ENCODE measurements at places on chromosomes 2 and 18.

DNA sequence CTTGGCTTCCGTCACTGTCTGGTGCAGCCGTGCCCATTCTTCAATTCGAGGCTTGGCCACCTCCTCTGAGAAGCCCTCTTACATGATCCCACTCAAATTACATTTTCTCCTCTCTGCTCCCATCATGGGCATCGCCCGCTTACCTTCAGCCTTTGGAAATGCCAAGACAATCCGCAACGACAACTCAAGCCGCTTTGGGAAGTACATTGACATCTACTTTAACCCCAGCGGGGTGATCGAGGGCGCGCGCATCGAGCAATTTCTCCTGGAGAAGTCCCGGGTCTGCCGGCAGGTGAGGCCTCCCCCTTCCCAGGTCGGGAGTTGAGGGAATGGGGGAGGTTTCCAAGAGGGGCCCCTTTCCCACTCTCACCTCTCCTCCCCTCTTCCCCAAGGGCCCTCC, 38.3 kb downstream of the MYO7B start:
- DNase-seq: no peak

GRCh38 chr2:179861027-179861415, 391 bp downstream of the ZNF385B start:
- DNase-seq: no peak

DNA sequence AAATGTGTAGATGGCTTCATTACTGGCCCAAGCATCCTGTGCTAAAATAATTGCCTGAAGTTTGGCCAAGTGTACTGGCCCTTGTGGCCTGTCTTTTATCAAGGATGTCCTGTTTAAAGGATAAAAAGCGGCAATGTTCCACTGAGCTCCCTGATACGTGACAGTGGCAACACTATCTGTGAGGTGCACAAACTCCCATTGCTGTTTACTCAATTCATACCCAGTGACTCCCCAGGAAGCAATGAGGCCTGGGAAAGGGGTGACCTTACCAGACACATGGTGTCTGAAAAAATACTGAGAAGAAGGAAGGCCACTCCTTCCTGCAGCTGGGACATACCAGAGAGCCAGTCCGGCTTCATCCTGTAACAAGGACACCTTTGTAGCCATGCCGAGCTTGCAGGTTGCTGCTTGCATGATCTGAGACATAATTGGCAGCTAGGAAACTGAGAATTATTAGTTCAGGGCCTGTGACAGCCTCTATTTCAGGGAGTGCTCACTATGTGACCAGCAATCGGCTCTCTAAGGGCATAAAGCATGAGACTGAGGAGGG, 198.5 kb upstream of the LRATD1 start:
- no peak for DNase-seq

DNA sequence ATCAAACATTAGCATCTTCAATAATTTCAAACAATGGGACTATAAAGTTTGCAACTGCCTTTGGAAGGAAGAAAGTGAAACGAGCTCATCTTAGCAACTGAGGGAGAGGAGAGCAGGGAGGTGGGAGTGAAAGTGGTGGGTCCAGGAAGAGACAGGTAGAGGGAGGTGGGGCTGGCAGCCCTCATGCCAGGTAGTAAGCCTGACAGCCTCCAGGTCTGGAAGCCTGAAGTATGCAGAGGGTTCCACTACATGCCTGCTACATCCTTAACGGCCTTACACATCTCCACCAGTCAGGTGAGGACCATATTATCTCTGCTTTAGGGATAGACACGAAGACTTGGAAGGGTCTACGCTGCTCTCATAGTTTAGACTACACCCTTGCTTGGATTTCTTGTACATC, 201.1 kb upstream of the TWIST2 start:
- DNase-seq: no peak

GRCh38 chr2:106107509-106108131, 86.5 kb downstream of the UXS1 start:
- no peak for DNase-seq

DNA sequence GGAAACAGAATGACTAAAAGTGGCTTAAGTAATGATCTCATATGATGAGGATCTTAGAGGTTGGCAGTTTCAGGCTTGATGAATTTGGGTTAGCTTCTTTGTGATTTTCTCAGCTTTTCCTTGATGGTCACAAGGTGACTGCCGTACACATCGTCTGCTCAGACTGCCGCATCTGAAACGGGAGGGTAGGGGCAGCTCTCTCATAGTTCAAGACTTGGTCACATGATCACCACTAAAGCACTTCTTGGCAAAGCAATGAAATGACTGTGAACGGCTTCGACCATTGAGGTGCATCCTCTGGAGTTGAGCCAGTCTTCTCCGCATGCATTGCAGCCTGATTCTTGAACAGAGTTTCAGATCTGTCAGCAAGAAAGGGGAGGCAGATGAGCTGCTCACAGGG, 43.8 kb downstream of the LPIN1 start:
- no peak for DNase-seq

GRCh38 chr2:11187083-11187619, 31.9 kb downstream of the SLC66A3 start:
- no peak for DNase-seq

GRCh38 chr2:201962774-201963562, 70.7 kb upstream of the FZD7 start:
- DNase-seq: no peak

- no peak for DNase-seq
Measured at GRCh38 chr18:55878224-55878623, 290.2 kb upstream of the TCF4 start.

- no peak for DNase-seq
Measured at GRCh38 chr2:112942654-112943002, 31.7 kb downstream of the IL37 start.

DNA sequence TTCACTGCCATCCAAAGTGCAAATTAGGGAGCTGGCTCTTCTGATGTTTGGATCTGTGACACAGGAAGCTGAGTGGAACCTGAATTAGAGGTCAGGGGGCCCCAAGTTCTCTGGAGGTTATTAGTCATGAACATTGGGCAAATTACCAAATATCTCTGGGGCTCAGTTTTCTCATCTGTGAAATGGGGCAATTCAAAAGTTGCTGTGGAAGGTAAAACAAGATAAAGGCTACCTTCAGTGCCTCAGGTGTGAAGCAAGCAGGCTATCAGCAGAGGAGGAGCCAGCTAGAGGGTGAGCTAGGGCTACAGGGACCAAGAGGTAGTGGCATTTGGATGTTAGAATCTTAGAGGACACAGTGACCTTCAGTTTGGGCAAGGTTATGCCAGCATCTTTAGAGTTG, 89.4 kb upstream of the FAM136A start:
- DNase-seq: no peak

GRCh38 chr2:118982039-118982438, 40.0 kb downstream of the MARCO start:
- no peak for DNase-seq

DNA sequence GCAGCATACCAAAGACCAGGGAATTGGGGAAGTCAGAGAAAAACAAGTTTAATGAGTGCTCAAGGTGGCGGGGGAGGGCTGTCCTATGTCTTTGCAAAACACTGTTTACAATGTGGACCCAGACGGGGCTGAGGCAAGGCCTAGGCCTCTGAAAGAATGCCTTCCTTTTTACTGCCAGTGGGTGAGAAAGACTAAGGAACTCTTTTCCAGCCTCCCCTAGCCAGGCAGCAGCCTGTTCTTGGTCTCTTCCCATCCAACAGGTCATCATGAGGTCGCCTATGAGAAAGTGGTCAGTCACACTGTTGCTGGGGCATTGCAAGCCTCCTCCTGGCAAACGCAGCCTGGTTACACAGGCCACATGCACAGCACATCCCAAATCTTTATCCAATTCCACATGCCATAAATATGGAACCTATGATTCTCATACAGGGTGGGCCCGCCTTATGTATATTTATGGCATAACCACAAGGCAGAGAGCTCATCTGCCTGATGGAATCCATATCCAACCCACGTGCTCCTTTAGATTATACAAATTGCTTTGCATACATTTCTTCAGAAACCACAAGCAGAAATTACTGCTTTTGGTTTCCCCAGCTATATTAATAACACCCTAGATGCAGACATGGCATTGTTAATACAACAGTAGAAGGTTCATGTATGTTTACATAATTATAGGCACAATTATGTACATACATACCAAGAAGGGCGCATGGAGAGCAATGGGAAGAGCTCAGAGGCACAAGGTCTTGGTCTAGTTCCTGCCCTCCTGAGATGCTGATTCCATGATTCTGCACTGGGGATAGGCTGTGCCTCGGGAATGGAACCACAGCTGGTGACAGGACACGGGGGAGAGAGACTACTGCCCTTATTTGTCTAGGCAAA, 48.6 kb downstream of the NRP2 start:
- no peak for DNase-seq

DNA sequence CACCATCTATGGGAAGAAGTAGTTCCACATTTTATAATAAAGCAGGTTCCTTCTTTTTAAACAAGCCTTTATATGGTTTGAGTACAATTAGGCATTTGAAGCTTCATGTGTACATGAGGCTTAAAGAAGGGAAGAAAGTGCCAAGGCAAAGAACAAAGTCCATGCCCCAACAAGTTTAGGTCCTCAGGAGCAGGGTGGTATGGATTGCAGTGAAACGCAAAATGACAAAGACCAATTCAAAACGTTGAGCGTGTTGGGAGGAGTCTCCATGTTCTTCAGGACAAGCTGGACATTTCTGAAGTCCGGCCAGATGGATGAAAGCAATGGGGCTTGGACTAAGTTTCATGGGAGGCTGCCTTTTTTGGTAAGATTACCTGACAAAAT, 78.8 kb upstream of the FZD5 start:
- no peak for DNase-seq
